ENCODE measurements at places on chromosomes 1 and 21. TPM values are rescaled to one million over a fixed set of nuclear protein-coding genes. Genes with fewer than 3 reads are reported as not detected.
A peak's percentile ranks its signal among the peaks of the same experiment; 100 is the strongest.

DNA sequence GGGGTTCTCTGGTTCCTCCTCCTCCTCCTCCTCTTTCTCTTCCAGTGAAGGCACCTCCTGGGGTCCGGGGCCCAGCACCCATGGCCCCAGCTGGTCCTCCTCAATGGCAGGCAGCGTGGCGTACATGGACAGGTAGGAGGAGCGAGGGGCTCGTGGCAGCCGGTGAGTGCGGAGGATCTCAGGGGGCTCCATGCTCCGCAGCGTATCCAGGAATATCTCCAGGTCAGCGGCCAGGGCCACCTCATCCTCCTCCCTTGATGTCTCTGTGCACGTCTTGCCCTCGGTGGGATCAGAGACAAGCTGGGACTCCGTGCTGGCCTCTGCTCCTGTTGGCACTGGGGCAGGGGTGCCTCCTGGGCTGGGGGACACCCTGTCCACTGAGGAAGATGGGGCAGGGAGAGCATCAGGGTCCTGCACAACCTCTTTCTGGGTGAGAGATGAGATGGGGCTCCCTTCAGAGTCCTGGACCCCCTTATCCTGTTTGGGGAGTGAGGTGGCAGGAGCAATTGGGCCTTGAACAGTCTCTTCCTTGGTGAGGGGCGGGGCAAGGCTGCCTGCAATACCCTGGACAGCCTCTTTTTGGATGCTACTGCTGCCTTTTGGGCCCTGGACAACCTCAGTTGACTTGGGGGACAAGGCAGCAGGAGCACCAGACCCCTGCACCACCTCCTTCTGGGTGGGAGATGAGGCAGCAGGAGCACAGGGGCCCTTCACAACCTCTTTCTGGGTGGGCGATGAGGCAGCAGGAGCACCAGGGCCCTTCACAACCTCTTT is 9.6 kb downstream of the CRYBG2 start:
- H3K36me3 ChIP-seq = no peaks in the 10 kb centered on the region
- peaks cover 3% of the 10 kb centered on the region for H3K27me3 ChIP-seq

DNA sequence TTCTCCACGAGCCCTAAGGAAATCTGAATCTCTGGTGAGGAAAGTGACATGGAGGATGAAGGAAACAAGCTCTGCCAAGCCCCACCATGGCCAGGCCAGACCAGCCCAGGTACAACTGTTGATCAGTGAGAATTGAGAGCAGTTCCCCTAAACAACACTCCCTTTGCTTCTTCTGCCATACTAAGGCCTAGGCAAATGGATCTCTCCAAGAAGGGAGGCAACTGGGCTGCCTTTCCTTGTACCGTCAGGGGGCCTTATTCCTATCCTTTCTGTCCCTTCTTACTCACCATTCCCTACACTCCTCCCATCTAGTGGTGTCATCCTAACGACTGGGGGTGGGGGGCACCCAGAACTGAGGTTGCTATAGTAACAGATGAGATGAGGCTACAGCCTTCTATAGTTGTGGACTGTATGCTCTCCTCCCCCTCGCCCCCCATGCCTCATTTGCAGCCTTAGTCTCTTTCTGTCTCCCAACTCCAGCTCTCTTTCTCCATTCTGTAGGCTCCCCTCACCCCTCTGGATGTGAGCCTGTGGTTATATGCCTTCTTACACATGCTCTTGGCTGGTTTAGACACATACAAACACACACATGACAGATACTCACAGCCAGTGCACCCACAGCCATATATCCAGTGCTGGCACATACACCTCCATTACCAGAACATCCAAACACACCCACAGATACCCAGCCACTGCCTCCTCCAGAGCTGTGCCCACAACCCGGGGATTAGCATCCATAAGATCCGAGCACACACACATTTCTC is 3.6 kb downstream of the PEA15 start:
- peak overlapping the region; percentile 8 for H3K4me3 ChIP-seq
- peaks cover 64% of the 10 kb centered on the region for H3K4me1 ChIP-seq
- H3K27me3 ChIP-seq = no peaks in the 10 kb centered on the region
- peaks cover 36% of the 10 kb centered on the region for H3K36me3 ChIP-seq

DNA sequence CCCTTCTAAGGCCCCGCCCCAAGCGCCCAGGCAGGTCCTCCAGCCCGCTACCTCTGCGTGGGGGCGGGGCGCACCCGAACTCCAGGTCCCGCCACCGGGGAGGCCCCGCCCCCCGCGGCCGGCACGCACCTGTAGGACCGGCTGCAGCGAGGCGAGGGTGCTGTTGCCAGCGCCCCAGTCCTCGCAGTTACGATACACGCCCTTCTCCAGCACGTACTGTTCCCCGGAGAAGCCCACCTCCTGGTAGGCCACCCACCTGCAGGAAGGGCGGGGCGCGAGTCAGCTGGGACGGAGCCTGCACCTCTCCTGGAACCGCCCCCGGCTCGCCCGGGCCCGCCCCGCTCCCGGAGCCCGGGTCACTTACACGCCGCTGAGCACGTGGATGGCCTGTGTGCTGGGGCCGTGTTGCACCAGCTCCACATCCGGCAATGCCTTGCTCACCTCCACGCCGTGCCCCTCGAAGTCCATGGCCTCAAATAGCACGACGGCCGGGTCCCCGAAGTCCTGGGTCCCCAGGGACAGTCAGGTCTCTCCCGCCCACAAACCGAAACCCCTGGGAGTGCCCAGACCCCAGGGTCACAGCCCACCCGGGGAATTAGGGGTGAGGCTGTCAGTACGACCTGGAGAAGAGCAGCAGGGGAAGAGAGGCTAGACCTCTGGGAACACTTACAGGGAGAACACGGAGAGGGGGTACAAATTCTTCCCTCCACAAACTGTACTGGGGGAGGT is 17.3 kb downstream of the CRYBG2 start:
- peaks cover 5% of the 10 kb centered on the region for H3K27me3 ChIP-seq
- peaks cover 8% of the 10 kb centered on the region for H3K4me1 ChIP-seq
- peak overlapping the region; percentile 74 for H3K4me3 ChIP-seq
- H3K36me3 ChIP-seq = no peaks in the 10 kb centered on the region
- DNase-seq = no peak

DNA sequence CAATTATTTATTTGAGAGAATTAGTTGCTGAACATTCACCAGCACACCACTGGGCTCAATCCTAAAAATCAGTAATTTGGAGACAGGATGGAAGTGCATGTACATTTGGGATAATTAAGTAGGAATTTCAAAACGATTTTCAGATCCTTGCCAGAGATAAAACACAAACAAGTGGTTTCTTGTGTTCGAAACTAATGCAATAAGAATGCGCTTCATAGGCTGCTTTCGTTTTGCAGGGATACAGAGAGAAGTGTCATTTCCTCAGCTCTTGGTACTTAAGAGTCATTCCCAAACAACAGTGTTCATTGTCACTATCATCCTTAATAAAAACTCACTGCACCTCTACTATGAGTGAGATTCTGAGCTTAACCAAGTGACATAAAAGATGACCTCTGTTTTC is 20.6 kb upstream of the USP24 start:
- DNase-seq = no peak
- H3K27ac ChIP-seq = no peak overlapping the region
- H3K36me3 ChIP-seq = no peaks in the 10 kb centered on the region
- no peak overlapping the region for H3K4me3 ChIP-seq
- H3K27me3 ChIP-seq = no peaks in the 10 kb centered on the region

DNA sequence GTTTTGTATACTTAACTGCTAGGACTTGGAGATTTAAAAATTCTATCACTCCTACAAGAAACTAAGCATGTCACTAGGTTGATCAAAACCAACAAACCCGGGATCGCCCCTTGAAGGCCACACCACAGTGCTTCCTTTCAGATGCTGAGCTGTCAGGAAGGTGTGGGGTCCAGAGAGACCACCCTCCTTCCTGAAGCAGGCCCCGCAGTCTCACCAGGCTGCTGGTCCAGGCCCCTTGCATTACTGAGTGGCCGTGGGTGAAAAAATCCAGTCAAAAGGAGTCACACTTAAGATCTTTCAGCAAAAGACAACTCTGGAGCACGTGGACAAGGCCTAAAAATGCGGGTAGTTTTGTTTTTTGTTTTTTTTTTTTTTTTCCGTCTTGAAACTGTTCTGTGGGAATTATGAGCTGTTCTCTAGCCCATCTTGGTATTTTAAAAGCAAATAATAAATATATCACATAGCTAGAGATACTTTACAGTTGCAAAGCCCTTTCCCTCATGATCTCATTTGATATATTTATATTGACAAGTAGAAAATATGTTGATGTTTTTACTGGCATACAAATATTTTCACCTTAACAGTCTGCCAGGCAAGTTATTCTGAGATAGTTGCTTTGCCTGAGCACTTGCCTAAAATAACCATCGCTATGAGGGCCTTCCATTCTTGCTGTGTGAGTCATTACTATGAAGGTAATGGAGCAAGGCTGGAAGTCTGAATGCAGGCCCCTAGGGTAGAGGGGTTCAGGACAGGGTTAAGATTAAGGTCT is 73.1 kb upstream of the EDEM3 start:
- H3K27ac ChIP-seq = peak overlapping the region; percentile 83
- peaks cover 17% of the 10 kb centered on the region for H3K36me3 ChIP-seq
- peaks cover 54% of the 10 kb centered on the region for H3K4me1 ChIP-seq
- H3K4me3 ChIP-seq = no peak overlapping the region
- no peaks in the 10 kb centered on the region for H3K27me3 ChIP-seq

DNA sequence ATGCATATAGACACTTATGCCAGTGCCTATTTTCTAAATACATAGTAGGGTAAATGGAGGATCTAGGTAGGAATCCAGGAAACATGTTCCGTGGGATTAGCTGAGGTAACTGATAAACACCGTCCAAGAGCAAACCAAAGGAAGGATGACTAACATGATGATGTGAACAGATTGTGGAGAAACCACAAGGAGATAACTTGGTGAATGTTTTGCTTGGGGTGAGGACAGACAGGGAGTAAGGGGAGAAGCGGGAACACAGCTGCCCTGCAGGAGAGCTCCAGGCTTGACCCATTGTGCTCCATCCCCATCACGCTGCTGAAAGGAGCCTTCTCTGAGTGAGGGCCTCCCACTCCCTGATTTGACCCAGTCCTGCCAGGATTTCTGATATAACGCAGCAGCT is 87.0 kb upstream of the ZC3H11B start:
- H3K36me3 ChIP-seq = no peaks in the 10 kb centered on the region
- H3K4me1 ChIP-seq = no peaks in the 10 kb centered on the region
- H3K27me3 ChIP-seq = no peaks in the 10 kb centered on the region
- no peak overlapping the region for H3K27ac ChIP-seq

DNA sequence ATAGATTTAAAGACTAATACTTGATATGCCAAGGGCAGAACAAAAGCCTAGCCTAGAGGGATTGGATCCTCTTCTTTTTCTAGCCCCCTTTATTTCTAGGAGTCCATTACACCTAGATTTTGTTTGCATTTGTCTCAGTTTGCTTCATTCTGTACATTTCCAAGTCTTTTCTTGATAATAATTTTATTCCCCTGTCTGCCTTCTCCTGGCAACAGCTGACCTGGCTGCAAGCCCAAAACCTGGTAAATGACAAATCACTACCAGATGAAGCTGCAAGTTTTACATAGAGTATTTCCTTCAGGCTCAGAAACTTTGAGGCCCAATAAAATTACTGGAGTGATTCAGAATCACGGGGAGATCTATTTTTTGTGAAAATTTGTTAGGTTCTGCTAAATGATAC is 36.5 kb upstream of the LHX8 start:
- peaks cover 10% of the 10 kb centered on the region for H3K4me1 ChIP-seq
- H3K27ac ChIP-seq = no peak overlapping the region
- peaks cover 2% of the 10 kb centered on the region for H3K27me3 ChIP-seq
- H3K4me3 ChIP-seq = no peak overlapping the region

Gene OSCP1
- total RNA-seq = 6.2 TPM

Gene VWA1
- 27.2 TPM for total RNA-seq
